ENCODE measurements at places on chromosomes 16 and 17.

DNA sequence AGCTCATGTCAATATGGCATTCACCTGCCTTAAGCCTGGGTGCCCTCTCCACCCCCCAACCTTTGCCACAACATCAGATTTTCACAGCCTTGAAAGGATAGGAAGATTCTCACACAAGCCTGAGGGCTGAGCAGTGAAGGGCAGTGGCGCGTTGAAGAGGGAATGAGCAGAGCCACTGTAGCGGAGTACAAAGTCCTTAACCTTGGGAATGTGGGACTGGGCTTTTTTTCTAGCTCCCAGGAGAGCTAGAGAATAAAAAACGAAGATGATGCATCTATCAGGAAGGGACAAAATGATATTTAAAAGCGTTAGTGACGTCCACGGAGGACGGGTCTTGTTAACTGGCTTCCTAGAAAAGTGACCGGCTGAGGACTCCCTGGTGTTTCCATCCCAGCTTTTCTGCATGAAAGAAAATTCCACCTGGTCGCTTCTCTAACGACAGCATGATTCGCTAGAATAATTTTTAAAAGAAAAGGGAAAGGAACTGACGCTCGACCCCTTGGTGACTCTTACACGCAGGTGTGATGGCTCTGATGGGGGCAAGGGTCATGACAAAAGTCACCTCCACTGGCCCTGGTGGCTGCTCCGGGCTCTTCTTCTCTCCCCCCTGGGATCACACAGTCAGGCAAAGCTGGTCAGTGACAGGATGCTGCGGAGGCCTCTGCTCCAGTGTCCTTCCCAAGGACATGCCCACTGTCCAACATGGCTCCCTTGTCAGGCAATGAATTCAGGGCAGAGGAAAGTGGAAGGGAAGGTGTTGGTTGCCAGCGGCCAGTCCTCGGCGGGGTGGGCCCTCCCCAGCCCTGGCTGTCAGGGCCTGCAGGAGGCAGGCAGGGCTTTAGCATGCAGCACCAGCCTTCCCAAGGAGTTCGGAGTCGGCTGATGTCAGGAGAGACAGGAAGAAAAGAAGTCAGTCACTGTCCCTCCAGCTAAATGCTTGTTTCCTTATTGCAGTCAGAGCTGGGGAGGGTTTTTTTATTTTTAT lies 58.4 kb upstream of the IRX3 start:
- DNase-seq, result no peak

- no peak for DNase-seq
These were observed 3.7 kb downstream of the CCNF start for GRCh38 chr16:2432801-2433505.

DNA sequence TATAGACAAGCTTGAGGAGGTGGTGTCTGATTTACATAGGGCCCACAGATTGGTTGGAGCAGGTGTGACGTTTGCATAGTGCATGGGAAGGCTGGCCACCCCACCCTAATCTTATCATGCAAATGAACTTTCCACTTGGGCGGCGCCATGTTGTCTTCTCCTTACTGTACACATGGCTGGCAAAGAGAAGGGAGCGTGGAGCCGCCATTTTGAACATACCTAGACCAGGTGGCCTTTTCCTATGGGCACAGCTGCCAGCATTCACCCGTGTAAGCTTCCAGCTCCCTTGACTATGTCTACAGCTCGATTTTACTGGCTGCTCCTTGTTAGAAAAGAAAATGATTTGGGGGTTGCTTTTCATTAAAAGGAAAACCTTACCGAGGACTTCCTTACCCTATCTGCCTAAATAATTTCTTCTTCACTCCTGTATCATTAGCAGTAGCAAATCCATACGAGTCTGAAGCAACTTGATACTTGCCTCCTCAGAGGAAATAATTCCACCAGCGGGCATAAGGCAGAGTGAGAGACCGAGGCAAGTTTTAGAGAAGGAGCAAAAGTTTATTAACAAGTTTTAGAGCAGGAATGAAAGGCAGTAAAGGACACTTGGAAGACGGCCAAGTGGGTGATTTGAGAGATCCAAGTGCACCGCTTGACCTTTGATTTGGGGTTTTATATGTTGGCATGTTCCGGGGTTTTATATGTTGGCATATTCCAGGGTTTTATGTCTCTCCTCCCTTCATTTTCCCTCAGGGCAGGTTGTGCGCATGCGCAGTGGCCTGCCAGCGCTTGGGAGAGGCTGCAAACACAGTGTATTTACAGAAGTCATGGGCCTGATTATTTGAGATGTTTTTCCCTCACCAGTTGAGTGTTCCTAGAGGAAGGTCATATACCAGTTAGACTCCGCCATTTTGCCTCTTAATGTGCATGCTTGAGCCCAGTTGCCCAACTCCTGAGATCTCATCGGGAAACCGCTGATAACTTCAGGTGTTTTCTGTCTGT lies 65.7 kb downstream of the MARF1 start:
- DNase-seq, result no peak

DNA sequence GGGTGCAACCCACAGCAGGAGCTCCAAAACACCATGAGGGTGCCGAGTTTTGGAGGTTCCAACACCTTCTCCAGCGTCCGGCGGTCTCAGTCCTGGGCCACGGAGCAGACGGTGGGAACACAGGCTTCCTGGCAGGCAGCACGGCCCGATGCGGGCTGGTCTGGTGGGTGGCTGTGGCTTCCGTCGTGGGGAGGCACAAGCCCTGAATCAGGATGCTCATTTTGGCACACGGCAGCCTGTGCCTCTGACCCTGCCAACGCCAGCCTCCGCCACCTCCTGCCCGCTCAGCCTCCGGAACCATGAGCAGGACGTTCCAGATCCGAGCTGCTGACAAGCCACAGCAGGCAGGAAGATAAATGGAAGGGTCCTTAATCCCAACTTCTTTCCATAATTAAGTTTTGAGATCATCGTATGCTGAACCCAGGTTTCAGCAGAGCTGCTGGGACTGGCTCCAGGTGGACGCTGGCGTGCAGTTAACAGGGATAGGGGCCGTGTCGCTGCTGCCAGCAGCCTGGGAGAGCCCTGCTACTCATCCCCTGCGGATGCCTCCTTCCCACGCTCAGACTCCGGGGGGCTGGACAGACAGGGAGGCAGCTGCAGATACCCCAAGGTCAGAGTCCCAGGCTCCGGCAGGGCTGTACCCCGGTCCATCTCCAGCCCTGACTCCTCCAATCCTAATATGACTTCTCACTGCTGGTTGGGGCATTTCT lies 136.6 kb downstream of the ENGASE start:
- no peak for DNase-seq

DNA sequence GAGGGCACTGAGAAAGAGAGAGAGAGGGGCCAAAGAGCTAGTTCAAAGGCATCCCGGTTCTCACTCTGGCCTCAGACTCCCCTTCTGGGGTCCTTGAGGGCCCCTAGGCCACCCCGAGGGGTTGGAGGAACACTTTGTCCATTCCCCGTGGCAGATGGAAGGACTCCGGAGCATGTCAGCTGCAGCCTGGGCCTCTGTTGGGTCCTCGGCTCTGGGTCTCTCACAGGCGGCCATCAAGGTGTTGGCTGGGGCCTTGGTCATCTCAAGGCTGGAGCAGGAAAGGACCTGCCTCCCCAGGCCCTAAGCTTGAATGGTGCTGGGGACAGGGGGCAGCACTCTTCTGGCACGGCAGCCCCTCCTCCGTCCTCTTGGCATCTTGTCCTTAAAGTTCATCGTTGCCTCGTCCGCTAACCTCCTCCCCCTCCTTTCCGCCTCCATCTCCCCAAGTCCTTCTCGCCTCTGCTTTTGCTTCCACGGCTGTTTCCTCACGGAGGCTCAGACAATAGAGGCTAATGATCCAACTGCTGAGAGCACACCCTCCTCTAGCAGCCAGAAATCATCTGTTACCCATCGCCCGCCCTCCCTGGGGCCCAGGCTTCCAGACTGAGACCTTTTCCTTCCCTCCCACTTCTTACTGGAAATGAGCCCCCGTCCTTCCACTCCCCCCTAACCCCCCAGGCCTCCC lies 23.3 kb downstream of the CCR7 start:
- DNase-seq, result no peak

DNA sequence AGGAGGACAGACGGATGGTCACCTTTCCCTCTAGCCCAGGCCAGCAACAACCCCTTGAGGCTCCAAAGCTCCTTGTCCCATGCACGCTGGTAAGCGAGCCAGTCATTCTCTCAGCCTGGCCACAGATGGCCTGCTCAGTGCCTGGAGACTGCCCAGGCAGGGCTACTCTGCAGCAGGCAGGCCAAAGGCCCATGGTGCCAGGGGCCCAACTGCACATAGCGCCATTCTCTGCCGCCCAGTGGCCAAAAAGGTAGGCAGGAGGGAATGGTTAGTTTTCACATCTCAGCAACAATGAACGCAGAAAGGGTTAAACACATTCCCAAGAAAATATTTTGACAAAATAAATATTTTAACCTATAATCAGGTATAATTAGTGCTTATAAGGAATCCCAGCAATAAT lies 7.7 kb upstream of the SREBF1 start:
- DNase-seq, result no peak

DNA sequence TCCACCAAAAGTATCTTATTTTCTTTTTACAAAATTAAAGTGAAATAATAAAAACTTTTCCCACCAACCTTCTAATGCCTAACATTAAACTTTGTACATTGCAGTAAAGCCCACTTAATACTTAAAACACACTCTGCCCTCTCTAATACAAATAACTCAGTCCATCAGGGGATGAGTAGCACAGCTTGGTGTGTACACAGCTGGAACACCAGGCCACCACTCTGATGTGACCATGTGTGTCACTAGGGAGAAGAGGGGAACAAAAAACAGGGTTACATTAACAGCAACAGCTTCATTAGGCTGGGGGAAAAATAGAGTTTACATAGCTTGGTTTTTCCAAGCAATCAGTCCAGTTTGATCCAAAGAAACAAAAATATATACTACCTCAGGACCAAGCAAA lies 295.0 kb downstream of the CEP112 start:
- DNase-seq, result no peak

- DNase-seq, result no peak
These were observed 11.6 kb downstream of the COTL1 start for GRCh38 chr16:84606081-84606875.

DNA sequence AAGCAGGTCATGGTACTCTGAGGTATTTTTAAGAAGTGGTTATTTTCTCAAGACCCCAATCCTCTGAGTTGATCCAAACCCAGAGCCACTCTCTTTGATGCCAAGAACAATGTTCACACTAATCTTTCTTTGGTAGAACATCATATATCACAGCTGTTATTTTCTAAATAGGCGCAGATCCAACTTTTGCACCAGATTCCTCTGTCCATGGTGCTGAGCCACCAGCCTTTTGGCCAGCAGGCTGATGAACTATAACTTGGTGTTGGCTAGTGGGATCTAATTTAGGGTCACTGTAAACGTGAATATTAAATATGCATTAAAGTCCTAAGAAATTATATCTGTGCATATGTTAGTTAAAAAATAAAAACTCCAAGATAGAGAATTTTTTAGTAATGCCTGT lies 7.0 kb upstream of the ZKSCAN2 start:
- no peak for DNase-seq

- peak; percentile 15 for DNase-seq
These were observed 30.6 kb downstream of the RPTOR start for GRCh38 chr17:80575057-80575875.

DNA sequence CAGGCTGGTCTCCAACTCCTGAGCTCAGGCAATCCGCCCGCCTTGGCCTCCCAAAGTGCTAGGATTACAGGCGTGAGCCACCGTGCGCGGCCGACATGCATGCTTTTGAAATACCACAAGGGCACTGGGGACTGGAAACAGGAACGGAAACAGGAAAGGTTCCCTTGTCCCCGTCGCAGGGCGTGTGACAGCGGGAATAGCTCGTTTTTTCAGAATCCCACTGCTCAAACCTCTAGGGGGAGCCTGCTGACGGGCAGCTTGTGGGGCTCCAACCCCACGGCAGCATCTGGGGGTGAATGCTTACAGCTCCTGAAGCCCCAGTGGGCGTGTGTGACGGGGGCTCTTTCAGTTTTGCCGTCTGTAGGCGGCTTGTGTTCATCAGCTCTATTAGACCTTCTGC lies 18.8 kb upstream of the ASGR2 start:
- no peak for DNase-seq

GRCh38 chr17:29847527-29848400 lies 82.3 kb downstream of the SSH2 start:
- no peak for DNase-seq

- no peak for DNase-seq
These were observed 155.9 kb upstream of the IRX5 start for GRCh38 chr16:54774768-54775167.

- DNase-seq, result no peak
These were observed 53.7 kb downstream of the IL21R start for GRCh38 chr16:27455700-27456099.

DNA sequence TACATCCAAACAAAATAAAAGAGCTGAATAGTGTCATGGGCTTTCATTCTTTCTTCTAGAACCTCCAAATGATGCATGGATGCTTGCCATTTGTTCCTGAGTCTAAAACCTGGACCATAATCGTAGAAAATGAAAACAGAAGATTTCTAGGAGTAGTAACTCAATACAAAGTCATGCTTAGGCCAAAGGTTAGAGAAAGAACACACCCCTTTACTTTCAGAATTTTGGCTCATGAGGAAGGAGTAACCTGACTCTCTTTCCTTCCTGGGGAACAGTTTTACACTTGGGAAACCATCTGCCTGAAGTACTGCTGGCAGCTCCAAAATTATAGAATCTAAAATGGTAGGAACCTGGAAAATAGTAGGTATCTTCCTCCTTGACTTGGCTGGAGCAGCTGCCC lies 137.2 kb downstream of the SNX11 start:
- DNase-seq, result no peak

DNA sequence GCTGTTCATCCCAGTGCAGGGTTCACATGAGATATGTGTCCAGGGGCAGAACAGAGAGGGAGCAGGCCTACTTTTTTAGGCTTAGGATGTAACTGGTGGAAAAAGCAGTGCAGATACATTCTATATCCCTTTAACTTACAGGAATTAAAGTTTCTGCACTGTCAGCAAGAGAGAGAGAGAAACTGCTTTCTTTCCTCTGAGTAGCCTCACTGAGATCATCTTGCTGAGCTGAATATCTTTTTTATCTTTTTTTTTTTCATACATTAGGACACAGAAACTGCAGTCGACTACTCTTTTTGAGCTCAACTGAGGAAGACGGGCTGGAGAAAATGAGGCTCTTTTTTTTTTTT lies 50.1 kb downstream of the CNGB1 start:
- DNase-seq, result no peak

GRCh38 chr16:9139965-9140364 lies 48.5 kb downstream of the HAPSTR1 start:
- no peak for DNase-seq

GRCh38 chr17:65417406-65418221 lies 143.8 kb downstream of the AXIN2 start:
- DNase-seq, result no peak

GRCh38 chr17:14922411-14922810 lies 342.7 kb downstream of the PMP22 start:
- DNase-seq, result no peak

GRCh38 chr16:1781758-1782407 lies 488 bp downstream of the SPSB3 start:
- no peak for DNase-seq

GRCh38 chr17:21530311-21530710 lies 154.2 kb downstream of the KCNJ12 start:
- no peak for DNase-seq
